T-cell (primary cell): ENCODE measurements at places on chromosomes 2 and 18.

DNA sequence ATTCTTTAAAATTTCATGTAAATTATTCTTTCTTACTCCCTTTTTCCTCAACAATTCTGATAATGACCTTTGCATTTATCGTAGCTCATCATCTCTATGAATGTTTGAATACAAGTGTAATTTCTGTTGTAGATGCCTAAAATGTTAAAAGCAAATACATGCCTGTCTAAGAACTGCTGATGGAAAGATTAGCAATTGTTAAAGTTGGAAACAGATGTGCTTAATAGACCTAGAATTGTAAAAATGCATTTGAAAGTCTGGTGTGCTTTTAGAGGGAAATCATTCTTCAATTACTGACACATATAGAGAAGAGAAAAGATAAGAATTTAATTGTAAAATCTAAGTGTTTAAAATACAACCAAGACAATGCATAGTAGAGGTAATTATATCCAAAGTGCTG is 50.4 kb downstream of the CCDC102B start:
- DNase-seq, result no peak

GRCh38 chr2:18883616-18884456 is 294.5 kb upstream of the NT5C1B start:
- no peak for DNase-seq

DNA sequence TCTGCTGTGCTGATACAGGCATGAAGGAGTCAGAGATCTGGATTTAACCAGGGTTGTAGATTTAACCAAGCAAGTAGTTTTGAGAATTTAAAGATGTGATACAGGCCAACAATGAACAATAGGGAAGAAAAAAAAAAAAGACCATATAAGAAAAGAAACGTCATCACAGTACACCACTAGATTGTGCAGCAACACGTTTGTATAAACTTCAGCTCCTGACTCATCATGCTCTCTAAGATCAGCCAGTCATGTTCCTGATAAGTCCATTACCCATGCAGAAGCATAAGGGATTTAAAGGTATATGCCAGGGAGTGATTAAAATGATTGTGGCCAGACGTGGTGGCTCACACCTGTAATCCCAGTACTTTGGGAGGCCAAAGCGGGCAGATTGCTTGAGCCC is 22.3 kb upstream of the ERICH2 start:
- DNase-seq, result no peak

- no peak for DNase-seq
Measured at GRCh38 chr2:62196278-62196901, 475 bp downstream of the B3GNT2 start.

- DNase-seq, result no peak
Measured at GRCh38 chr18:10111944-10112343, 198.1 kb downstream of the VAPA start.

GRCh38 chr2:115290478-115290877 is 848.0 kb downstream of the DPP10 start:
- DNase-seq, result no peak

DNA sequence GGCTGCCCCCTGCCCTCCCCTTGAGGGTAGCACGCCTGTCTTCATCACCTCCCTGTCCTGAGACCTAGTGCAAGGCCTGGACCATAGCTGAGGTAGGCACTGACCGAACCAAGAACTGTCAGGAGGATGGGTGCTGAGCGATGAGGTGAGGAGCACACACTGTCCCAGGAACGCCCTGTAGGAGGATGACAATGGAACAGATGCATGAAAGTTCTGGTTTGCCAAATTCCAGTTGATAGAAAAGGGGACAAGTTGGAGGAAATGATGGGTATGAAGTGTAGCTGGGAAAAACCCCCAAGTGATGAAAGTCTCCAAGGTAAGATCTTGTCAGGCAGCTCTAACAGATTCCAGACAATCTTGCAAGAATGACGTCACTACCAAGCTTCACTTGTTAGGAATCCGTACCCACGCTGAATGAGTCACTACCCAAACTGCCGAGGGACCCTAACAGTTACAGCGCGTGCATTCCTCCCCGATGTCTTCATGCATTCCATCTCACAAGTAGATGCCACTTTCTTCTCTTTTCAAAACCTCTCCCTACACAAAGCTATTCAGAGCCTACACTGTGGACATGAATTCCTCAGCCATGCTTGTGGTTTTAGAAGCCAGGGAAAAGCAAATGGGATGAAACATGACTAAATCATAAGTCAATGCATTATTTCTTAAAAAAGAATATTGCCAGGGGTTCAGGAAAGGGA is 27.6 kb downstream of the MRPL33 start:
- DNase-seq, result no peak

- DNase-seq, result no peak
Measured at GRCh38 chr2:118858485-118859156, 11.2 kb upstream of the EN1 start.

GRCh38 chr18:22467760-22468553 is 50.2 kb upstream of the CTAGE1 start:
- no peak for DNase-seq

- DNase-seq, result peak; percentile 57
Measured at GRCh38 chr2:126527836-126528490, 128.0 kb upstream of the GYPC start.

DNA sequence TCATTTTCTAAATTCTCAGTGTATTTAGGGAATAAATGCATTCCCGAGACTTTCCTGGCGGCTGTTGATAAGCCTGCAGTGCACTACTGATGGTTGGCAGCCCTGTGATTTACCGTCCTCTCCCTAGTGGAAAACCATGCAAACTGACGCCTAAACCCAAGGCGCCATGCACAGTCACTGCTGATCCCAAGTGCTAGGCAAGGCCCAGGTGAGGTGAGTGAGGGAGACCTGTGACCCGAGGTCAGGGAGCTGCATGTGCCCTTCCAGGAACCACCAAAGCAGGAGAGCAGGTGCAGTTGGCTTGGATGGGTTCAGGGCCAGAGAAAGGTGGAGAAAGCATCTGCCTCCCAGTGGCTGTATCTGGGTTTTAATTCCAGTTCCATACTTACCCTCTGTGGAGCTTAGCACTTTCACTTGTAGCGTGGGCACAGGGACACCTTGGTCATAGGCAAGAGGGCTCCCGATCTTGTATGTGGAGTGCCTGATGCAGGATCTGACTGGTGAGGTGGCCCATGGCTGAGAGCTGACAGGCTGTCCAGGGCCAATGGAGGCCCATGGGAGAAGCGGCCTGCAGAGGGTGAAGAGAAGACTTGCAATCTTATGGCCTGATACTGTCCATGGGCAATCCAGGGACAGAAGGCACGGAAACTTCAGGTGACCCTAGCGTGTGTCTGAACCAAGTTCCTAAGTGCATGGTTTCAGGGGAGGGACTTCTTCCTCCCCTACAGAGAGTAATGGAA is 131.3 kb downstream of the SH3RF3 start:
- no peak for DNase-seq

DNA sequence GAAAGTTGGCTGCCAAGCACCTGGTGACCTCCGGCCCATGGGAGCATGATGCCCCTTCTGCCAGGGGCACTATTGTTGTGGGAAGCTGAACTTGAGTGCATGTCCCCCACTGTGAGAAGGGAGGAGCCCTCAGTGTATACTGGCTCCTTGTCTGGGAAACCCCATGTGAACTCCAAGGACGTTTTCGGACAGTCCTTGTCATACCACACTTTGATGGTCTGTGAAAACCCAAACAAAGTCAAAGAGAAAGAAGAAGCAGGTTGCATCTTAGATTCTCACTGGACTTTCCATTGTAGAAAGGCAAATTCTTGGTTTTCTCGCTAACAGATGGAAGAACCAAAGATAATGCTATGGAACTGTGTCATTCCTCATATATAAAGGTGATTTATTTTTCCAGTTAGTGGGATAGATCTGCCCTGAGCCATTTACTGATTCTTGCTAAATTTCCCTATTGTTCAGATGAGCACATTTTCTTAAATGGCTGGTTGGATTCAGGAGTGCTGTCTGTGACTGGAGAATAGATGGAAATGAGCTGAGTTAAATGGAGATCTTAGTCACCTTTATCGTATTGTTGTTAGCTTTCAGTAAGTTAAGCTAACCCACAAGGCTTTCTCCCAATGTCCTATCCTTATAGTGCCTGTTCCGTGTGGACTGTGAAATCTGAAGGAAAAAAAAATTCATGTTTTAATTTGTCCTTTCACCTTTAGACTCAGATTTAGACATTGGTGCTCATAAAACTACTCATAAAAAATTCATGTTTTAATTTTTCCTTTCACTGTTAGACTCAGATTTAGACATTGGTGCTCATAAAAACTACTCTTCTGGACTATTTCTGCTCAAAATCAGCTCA is 166.6 kb downstream of the ACTR3 start:
- no peak for DNase-seq

DNA sequence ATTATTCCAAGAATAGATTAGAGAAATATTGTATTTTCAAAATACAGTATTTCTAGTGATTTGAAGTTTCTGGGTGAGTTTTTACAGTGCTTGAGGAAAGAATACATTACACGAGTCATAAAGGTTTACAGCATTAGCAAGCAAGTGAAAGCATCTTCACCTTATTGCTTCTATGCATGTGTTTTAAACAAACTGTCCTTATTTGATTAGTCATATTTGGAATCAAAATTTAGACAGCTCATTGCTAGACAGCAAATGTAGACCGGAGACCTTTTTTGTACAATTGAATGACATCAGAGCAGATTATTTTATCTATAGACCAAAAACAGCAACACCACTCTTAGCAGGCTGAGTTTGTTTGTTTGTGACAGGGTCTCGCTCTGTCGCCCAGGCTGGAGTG is 69.2 kb downstream of the FAM161A start:
- no peak for DNase-seq

- no peak for DNase-seq
Measured at GRCh38 chr2:137935591-137935990, 28.7 kb upstream of the HNMT start.

DNA sequence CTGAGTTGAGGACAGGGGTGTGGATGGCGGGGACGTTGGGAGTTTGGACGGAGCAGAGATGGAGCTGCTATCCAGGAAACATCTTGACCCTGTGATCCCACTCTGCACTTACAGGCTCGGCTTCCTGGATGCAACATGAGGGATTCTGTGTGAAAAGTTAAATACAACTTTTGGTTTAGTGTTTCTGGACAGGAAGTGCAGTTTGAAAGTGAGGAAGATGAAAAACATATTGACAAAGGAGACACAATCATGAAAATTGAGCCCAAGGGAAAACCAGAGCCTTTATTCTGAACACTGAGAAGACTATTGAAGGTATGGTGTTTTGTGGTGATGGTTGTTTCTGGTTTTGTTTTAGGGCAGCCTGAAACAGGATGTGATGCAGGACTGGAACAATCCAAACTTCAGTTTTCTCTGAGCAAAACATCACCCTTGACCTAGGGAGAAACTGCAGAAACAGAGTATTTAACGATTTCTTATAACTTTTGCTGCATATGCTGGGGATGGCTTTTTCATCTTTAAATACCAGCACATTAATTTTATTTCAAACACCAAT is 76.5 kb upstream of the RFX8 start:
- no peak for DNase-seq

DNA sequence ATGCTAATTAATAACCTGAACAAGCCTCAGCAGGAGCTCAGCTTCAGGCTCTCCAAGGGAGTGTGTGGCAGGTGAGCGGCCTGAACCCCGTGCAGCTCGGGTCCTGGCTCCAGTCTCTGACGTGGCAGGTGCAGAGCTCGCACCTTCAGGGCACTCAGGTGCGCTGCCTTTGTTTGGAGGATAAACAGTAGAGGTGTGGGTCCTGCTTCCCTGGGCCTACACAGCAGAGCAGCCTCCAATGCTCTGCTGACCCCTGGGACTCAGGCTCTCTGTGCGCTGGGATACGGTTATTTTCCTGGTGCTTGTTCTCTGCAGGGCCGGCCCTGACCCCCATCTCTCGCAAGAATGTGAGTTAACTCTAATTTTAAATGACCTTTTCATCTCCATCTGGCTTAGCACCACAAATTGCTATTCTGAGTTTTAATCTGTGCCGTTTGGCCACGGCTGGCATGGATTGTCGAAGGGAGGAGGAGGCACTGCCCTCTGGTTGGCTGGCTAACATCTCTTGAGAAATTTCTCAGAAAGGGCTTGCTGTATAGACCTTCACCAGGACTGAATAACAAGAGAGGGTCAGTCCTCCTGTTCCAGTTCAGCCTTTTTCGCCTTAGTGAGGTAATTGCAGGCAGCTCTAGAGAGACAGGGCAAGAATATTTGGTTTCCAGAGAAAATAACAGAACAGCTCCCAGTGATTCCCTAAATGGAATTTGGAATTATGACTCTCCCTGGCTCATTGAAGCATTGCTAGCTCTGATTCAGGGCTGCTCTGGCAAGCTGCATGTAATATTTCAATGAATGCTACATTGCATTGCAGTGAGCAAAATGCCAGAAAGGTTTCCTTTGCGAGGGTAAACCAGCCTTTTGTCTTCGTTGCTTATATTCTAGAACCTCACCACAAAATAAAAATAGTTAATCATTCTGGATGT is 161.8 kb downstream of the DCDC2C start:
- no peak for DNase-seq

- no peak for DNase-seq
Measured at GRCh38 chr2:2157400-2157799, 173.7 kb downstream of the MYT1L start.

DNA sequence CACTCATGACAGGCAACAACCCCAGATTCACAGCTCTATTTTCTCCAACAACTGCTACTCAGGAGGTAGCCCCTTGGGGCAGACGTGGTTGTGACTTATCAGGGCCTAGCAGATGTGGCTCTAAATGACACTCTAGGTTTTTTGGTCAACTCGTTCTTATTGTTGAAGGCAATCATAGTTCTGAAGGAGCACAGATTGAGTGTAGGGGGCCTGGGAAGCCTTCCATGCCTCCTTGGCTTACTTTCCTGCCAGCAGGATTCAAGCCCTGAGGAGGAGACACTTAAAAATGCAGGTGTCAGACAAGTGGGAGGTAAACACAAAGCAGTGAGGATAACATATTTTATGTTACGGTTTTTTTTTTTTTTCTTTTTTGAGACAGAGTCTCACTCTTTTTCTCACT is 23.5 kb upstream of the SUCLG1 start:
- DNase-seq, result no peak

DNA sequence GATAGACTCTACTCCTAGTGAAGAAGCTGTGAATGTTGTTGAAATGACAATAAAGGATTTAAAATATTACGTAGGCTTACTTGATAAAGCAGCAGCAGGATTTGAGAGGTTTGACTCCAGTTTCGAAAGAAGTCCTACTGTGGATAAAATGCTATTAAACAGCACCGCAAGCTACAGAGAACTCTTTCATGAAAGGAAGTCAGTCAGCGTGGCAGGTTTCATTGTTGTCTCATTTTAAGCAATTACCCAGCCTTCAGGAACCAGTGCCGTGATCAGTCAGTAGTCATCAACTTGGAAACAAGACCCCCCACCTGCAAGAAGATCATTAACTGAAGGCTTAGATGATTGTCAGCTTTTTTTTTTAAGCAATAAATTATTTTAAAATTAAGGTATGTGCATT is 14.0 kb downstream of the USP14 start:
- no peak for DNase-seq

GRCh38 chr18:28152354-28152753 is 24.6 kb downstream of the CDH2 start:
- DNase-seq, result no peak

DNA sequence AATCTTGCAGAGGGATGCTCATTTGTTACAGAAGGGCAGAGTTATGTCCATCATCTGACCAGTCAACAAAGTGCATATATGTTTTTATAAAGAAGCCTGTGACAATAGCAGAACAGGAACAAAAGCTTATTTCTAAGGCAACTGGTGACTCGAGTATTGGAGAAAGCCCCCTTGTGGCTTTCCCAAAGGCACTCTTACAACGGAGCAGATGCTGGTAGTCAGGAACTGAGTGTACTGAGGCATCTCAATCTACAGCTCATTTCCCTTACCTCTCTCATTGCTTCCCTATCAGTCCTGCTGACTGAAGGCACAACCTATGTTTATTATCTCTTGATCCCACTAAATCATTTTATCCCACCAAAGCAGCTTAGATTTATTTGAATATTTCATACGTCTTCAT is 557.1 kb upstream of the CHAC2 start:
- DNase-seq, result no peak

- no peak for DNase-seq
Measured at GRCh38 chr2:148508878-148509287, 135.7 kb upstream of the EPC2 start.
